ENCODE measurements at places on chromosomes 12 and 14. TPM values are rescaled to one million over a fixed set of nuclear protein-coding genes. Genes with fewer than 3 reads are reported as not detected.

KRT85 gene
- polyA plus RNA-seq: 0.14 TPM

CALM1 gene
- 767 TPM for polyA plus RNA-seq

TGM1 gene
- polyA plus RNA-seq: 3.9 TPM

TOGARAM1 gene
- polyA plus RNA-seq: 43.1 TPM

PPP1R3E gene
- polyA plus RNA-seq: 18.8 TPM

HOXC9 gene
- 0.91 TPM for polyA plus RNA-seq

A2M gene
- polyA plus RNA-seq: 1,589 TPM

SPTB gene
- polyA plus RNA-seq: 4.7 TPM

MFAP5 gene
- 1.8 TPM for polyA plus RNA-seq

FKBP3 gene
- polyA plus RNA-seq: 114 TPM

OR4E2 gene
- polyA plus RNA-seq: not detected

CLEC1B gene
- 1.1 TPM for polyA plus RNA-seq

KLHDC1 gene
- polyA plus RNA-seq: 9.4 TPM

SMOC1 gene
- polyA plus RNA-seq: 2.1 TPM

SGPP1 gene
- 24.1 TPM for polyA plus RNA-seq

PPP1R1A gene
- 2.9 TPM for polyA plus RNA-seq

TMCC3 gene
- 4.5 TPM for polyA plus RNA-seq

CFAP73 gene
- polyA plus RNA-seq: 3.6 TPM

KCNC2 gene
- polyA plus RNA-seq: not detected

RIPK3 gene
- polyA plus RNA-seq: 3.1 TPM

TAS2R8 gene
- polyA plus RNA-seq: not detected

RNU6-8 gene
- not detected for polyA plus RNA-seq

PROX2 gene
- 3.2 TPM for polyA plus RNA-seq

CCDC197 gene
- not detected for polyA plus RNA-seq

P2RX2 gene
- 4.3 TPM for polyA plus RNA-seq

LTBP2 gene
- 14.0 TPM for polyA plus RNA-seq

P2RX7 gene
- 1.5 TPM for polyA plus RNA-seq

RTL1 gene
- 0.06 TPM for polyA plus RNA-seq

LRRC10 gene
- polyA plus RNA-seq: not detected

DTX1 gene
- polyA plus RNA-seq: 6.3 TPM

CLEC14A gene
- 60.0 TPM for polyA plus RNA-seq

LYZ gene
- polyA plus RNA-seq: 44.5 TPM

ETFBKMT gene
- polyA plus RNA-seq: 3.5 TPM

ZDHHC22 gene
- polyA plus RNA-seq: not detected

UNC79 gene
- 0.35 TPM for polyA plus RNA-seq
